ENCODE measurements at places on chromosomes 1 and 21. TPM values are rescaled to one million over a fixed set of nuclear protein-coding genes. Genes with fewer than 3 reads are reported as not detected.

DNA sequence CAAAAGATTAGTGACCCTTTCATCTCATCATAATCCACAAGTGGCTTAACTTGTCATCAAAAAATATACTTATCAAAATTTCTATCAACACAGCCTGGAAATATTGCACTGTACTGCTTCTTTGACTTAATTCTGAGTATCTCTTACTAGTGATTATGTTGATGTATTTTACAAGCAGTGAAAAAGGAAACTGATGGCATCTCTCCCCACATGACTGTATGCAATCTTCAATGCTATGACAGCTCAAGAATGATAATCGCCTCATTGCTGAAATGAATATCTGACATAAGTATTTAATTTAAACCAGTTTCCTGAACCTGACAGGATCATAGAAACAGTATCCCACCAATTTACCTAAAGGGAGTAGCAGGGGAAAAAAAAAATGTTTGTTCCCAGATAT is 79.5 kb downstream of the DPYD start:
- DNase-seq, result no peak

DNA sequence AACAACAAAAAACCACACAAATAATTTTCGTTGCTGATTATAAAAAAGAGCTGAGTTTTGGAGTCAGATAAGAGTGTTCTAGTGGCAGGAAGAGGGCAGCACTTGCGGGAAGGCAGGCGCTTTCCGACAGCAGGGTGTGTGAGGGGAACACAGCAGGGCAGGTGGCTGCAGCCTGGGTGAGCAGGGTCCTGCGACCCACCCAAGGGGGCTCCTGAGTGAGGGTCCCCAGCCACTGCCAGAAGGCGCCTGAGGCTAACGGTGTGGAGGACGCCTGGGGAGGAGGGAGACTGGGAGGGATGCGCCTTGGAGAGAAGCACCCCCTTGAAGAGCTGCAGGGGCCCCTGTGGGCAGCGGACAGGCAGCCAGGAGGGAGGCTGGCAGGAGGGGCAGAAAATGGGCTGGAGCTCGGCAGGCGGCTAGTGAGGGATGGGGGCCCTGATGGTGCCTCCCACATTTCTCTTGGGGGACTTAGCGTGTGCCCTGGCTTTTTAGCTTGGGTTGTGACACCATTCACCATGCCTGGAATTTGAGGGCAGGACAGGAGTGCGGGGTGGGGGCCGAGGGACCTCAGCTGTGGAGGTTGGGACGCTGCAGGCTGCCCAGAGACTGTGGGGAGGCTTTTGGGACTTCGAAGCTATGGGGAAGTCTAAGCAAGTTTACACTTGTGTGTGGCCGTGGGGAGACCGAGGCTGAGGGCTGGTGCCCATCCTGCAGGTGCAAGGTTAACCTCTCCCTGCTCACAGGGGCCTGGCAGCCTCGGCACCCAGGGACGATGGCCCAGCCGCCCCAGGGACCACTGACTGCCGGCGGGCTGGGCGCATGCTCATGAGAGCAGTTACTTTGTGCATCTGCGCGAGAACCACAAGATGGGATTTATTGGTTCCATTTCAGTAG is 111.4 kb downstream of the SIK1 start:
- no peak for DNase-seq

DNA sequence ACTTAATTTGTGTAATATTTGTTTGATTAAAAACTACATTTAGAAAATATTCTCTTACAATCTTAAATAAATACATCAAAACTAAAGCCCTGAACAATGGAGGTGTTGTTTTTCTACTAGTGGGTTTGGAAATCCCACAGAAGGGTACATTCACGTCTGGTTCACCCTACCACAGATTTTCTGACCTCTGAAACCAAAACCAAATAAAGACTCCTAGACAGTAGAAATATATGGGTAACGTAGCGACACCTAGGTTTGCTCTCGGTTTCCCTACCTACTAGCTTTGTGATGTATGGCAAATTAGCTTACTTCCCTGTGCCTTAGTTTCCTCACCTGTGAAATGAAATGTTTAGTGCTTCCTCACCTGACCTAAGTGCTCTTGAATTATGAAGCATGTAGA is 312.6 kb downstream of the DPYD start:
- no peak for DNase-seq

OR2L8 gene
- total RNA-seq, result 0.73 TPM

DNA sequence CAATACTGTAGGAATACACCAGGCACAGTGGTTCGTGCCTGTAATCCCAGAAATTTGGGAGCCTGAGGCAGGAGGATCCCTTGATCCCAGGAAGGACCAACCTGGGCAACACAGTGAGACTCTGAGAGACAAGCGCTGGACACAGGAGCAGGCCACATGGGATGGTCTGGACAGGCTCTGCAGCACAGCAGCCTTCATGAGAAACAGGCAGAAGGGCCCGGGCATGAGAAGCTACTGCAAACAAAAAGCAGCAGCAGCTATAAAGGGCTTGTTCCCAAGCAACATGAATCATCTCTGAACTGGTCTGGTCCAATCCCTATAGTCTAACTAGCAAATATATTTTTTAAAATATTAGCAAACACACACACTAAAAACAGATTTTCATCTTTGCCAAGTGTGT is 35.5 kb upstream of the SLAMF9 start:
- DNase-seq, result no peak

- DNase-seq, result no peak
These were observed 21.6 kb downstream of the MECR start for GRCh38 chr1:29209173-29209572.

- no peak for DNase-seq
These were observed 27.5 kb downstream of the TBX15 start for GRCh38 chr1:118960567-118961136.

GRCh38 chr1:93623875-93624274 is 57.8 kb downstream of the BCAR3 start:
- no peak for DNase-seq

- no peak for DNase-seq
These were observed 244.3 kb downstream of the FGGY start for GRCh38 chr1:59541161-59541560.

- no peak for DNase-seq
These were observed 692 bp downstream of the TARDBP start for GRCh38 chr1:11013160-11013531.

TACSTD2 gene
- total RNA-seq, result not detected

DNA sequence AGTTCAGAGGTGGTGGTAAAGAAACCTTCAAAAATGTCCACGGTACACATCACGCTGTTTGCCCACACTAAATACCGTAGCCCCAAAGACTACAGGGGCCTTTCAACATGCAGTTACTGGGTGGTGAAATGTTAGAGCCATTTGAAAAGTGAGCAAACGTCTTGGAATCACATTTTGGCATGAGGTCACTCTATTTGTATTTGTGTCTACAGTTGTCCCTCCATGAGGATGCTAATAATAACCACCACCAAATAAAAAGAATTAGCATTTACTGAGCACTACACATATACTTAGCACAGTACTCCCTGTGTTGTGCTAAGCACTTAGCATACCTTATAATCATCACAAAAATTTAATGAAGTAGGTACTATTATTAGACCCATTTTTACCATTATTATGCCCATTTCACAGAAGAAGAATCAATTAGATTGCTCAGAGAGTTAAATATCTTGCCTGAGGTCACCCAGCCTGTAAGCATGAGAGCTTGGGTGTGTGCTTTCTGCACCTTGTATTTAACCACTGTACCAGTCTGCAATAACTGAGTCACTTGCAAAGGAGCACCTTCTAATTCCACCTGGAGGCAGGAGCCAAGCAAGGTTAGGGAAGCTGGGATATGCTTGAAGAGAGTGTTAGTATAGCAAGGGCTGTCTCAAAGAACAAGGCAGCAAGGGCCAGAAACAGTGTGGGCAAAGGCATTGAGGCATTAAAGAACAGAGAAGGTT is 57.4 kb downstream of the DNTTIP2 start:
- no peak for DNase-seq

FCRL5 gene
- not detected for total RNA-seq

PDZK1IP1 gene
- not detected for total RNA-seq

RHBG gene
- total RNA-seq, result not detected

DNA sequence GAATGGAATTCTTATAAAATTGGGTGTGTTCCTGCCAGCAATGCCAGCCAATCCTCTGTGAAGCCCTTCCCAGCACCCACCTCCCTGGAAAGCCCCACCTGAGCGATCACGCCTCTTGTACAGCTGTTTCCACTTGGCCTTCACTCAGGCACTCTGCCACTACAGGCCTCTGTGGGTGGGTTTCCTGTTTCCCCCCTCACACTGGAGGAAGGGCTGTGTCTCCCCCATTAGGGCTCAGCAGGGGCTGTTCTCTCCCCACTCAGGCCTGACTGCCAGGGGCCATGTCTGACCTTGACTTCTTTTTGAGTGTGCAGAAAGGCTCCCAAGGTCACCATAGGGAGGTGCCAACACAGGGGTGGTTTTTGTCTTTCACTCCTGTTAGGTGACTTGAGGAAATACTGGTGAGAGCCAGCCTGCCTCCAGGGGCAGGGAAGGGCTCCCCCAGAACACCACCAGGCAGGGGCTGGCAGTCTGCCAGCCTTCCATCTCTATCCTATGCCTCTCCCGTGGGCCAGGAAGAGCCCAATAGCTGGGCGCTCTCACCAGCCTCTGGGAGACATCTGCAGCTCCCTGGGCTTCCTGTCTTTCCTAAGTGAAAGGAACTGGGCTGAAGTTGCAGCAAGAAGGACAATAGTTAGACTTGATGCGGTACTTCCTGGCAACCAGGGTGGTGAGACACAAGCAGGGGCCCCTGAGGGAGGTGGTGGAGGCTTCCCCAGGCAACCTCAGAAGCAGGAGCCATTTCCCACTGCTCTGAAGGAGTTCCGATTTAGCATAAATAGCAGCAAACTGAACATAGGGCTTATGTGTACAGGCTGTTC is 49.1 kb downstream of the ELK4 start:
- no peak for DNase-seq

DNA sequence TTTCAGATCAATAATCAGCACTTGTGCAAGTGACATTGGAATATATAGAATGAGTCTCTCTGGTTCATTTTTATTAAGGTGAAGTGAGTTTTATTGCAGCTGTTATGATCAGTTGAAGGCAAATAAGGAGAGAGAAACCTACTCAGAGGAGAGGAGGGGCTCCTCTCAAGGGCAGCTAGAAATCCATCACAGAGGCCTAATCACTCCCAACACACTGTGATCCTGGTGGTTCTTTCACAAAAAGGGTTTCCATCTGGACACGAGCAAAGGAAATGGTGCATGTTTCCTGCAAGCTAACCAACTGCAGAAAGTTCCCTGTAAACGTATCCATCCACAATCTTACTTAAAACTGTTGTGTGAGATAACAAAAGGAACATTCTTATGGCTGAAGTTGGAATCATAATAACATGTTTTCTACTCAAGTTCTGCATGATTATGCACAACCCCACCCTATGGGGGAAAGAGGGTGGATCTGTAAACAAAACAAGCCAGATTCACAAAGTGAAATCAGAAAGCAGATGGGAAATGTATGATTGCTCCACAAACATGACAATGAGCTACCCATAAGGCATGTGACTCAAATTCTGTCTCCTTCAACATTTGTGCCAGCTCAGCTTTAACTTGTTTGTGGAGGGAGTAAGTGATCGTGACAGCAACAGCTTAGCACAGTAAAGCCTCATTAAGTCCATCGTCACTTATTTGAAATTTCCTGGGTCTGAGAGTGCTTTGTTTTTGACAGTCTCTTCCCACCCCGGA is 141.2 kb upstream of the ST6GALNAC5 start:
- no peak for DNase-seq

DNA sequence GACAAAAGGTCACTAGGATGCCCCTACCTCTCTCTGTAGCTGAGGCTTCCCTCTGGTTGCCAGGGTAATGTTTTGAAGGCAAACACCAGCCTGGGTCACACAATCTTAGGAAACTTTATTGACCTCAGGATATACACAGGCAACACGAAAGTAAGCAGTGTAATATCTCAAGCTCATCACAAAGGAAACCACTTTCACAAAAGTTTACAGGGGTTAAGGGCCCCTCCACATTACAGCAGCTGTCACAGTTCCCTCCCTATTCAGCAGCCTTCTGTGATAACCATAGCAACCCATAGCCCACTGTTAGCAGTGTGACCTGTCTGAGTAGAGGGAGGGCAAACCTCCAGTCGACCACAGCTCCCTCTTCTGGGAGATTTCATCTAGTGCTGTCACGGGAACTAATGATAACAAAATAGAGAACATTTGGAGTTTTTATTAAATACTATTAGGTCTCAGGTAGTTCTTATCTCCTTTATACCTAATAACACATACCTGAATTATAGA is 149.8 kb downstream of the PTPRC start:
- DNase-seq, result peak; percentile 3

GCSAML gene
- not detected for total RNA-seq

DNA sequence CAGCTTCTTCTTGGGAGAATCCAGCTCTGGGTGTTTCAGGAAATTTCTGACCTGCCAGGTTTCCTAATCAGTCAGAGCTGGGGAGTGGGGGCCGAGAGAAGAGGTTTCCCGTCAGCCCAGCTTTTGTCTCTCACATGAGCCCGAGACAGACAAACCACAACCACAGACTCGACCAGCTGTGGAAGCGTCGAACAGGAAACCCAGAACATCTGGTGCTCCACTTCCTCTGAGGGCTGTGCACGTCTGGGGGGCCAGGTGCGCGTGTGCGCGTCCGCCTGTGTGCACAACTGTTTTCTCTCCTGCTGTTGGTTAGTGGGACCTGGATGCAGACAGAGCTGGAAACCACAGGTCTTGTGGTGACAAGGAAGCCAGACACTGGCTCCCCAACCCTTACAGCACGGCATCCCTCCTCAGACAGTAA is 113.0 kb upstream of the SLC25A33 start:
- DNase-seq, result peak; percentile 85

- no peak for DNase-seq
These were observed 16.4 kb upstream of the RASSF5 start for GRCh38 chr1:206490771-206491405.

- no peak for DNase-seq
These were observed 12.4 kb downstream of the FYB2 start for GRCh38 chr1:56806804-56807203.

DNA sequence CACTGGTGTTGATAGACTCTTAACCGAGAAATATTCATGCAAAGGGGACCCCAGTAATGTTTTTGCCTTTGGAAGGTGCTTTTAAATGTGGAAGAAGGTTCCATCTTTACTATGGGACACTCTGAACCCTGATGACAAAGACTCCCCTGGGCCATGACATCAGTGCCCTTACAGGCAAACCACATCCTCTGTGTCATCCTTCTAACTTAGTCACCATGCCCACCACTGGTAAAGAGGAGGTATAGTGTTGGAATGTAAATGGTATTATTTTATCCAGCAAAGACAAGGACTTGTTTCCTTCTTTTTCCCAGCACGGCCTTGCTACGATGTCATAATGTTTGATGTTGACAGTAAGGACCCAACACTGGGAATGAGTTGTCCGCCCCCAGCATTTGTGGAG is 12.6 kb downstream of the METTL13 start:
- peak; percentile 51 for DNase-seq

DNA sequence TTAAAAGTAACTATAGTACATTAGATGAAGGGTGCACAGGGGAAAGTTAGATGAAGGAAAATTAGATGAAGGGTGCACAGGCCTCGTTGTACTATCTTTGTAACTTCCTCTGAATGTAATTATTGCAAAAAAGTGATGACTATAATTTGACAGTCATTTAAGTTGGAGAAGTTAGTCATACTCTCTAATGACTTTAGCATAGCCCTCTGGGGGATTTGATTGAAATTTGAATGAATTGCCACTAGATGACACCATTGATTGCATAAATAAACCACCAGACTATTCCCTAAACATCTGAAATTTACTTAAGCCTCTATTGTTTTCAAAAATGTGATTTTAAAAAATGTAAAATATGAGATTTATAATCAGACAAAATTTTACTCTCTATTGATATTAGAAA is 102.6 kb downstream of the TPR start:
- DNase-seq, result peak; percentile 11
